ENCODE measurements at places on chromosomes 7 and 10.
A peak's percentile ranks its signal among the peaks of the same experiment; 100 is the strongest.

GRCh38 chr10:103672345-103672744 lies 178.8 kb downstream of the NEURL1 start:
- peaks cover 6% of the 10 kb centered on the region for H3K36me3 ChIP-seq
- no peak for DNase-seq
- no peak overlapping the region for H3K27ac ChIP-seq
- no peak overlapping the region for H3K4me3 ChIP-seq

GRCh38 chr7:121279060-121279620 lies 49.7 kb upstream of the WNT16 start:
- no peaks in the 10 kb centered on the region for H3K36me3 ChIP-seq
- H3K4me3 ChIP-seq = no peak overlapping the region
- no peak overlapping the region for H3K27ac ChIP-seq
- no peaks in the 10 kb centered on the region for H3K27me3 ChIP-seq
- DNase-seq = no peak

- H3K27ac ChIP-seq = no peak overlapping the region
- no peaks in the 10 kb centered on the region for H3K36me3 ChIP-seq
- peak overlapping the region; percentile 32 for H3K4me3 ChIP-seq
- no peak for DNase-seq
These were observed 45.3 kb downstream of the ZNF777 start for GRCh38 chr7:149415391-149416071.

DNA sequence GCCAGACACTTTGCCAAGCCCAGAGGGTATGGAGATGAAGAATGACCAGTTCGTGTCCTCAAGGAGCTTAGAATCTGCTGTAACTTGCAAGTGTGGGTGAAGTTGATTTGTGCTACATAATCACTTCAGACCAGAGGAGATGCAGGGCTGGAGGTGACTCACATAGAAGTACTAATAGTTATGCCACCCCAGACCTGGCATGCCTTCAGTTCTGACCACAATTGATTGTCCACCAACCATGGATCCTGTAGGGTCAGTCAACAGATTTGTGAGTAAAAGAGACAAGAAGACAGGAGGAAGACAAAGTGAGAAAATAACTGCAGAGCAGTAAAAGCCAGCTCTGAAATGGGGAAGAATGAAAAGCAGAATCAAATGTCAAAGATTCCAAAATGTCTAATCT lies 51.2 kb upstream of the BMPER start:
- no peaks in the 10 kb centered on the region for H3K4me1 ChIP-seq
- H3K36me3 ChIP-seq = no peaks in the 10 kb centered on the region
- no peaks in the 10 kb centered on the region for H3K27me3 ChIP-seq
- H3K27ac ChIP-seq = no peak overlapping the region

- H3K27me3 ChIP-seq = no peaks in the 10 kb centered on the region
- H3K4me1 ChIP-seq = no peaks in the 10 kb centered on the region
- DNase-seq = no peak
- no peak overlapping the region for H3K4me3 ChIP-seq
- H3K27ac ChIP-seq = no peak overlapping the region
These were observed 130.7 kb downstream of the CELF2 start for GRCh38 chr10:11148142-11149028.

DNA sequence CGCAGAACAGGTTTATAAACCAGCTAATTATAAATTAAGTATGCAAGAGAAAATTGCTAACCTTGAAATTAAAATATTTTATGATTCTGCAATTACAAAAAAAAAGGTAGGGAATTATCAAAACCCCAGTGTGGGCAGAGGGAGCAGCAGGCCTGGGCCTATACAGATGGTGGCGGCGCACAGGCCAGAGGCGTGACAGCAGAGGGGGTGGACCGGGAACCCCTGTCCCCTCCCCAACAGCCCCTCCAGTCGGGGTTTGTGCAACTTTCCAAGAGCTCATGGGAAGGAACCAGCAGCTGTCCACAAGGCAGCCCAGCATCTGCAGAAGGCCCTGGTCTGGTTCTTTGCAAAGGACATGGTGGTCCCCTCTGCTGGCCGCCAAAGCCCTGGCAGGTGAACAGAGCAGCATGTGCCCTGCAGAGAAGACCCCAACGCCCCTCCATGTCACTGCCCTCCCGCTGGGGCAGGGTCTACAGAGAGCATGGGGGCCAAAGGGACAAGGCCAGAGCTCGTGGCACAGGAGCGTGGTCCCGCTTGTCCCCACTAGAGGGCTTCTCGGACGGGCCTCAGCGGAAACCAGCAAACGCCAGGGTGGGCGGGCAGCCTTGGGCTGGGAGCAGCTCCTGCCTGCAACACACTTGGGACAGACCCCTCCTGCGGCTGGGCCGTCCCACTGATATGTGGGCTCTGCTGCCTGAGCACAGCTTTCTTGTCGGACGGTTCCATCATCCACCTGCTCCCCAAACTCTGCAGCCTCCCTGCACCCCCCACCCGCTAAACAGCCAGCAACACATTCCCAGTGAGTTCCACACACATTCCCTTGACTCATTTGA lies 75.1 kb downstream of the EBF3 start:
- no peaks in the 10 kb centered on the region for H3K36me3 ChIP-seq
- H3K4me3 ChIP-seq = no peak overlapping the region
- no peaks in the 10 kb centered on the region for H3K4me1 ChIP-seq
- DNase-seq = no peak

- H3K4me1 ChIP-seq = no peaks in the 10 kb centered on the region
- DNase-seq = no peak
- no peak overlapping the region for H3K27ac ChIP-seq
- H3K27me3 ChIP-seq = no peaks in the 10 kb centered on the region
- H3K36me3 ChIP-seq = no peaks in the 10 kb centered on the region
These were observed 22.1 kb downstream of the CLDN12 start for GRCh38 chr7:90425376-90425775.

- H3K4me3 ChIP-seq = no peak overlapping the region
- no peaks in the 10 kb centered on the region for H3K27me3 ChIP-seq
- no peak for DNase-seq
These were observed 92.3 kb downstream of the MAGI2 start for GRCh38 chr7:79361214-79361613.

DNA sequence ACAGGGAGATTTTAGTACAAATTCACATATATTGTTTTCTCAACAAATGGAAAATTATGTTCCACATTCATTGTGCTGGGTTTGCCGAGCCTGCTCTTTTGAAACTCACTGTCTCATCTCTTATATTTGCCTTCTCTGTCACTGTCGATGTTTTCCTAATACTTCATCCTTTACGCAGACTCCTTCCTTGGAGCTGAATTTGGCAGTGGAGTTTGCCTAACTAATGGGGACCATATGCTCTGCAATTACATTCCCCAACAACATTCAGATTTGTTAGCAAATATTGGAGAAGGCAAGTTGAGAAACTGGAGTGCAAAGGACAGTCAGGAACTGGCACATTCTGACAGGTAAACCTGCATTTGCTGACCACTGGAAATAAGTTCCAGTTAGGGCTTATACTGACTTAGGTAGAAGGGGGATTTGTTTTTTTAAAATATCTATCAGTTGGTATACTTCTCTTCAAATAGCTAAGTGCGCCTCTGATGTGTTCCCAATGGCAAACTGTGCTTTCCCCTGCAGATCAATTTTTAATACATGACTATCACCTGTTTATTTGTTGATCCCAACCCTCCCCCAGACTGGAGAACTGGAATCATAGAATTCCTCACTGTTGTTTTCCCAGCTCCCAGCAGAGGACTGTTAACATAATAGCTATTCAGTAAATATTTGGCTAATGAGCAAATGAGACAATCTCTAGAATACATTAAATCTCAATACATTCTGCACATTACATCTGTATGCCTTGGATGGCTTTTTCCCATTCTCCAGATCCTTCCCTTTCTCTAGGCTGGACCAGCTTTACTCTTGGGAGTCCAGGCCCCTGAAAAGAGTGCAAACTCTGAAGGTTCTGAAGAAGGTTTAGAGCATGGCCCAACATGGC lies 769.3 kb downstream of the KCNMA1 start:
- H3K27me3 ChIP-seq = peaks cover 2% of the 10 kb centered on the region
- H3K27ac ChIP-seq = no peak overlapping the region
- no peak overlapping the region for H3K4me3 ChIP-seq
- H3K36me3 ChIP-seq = no peaks in the 10 kb centered on the region

DNA sequence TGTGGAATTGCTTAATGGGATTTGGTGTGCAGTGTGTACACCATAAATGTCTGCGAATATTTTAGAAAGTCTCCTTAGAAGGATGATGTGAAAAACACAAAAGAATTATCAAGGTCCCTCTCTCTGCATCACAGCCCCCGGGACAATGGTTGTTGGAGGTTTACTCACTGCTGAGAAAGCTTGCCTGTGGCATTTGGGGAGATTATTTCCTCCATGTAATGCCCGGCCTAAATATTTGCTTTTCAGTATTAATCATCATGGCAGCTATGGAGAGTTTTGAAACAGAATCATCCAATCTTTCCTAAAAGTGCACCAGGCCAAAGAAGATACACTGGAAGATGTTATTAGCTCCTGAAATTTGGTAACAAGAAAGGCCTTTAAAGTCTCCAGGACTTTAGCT lies 113.8 kb upstream of the ADCY1 start:
- no peaks in the 10 kb centered on the region for H3K36me3 ChIP-seq
- no peak overlapping the region for H3K4me3 ChIP-seq
- H3K27ac ChIP-seq = no peak overlapping the region
- DNase-seq = no peak
- H3K4me1 ChIP-seq = no peaks in the 10 kb centered on the region

DNA sequence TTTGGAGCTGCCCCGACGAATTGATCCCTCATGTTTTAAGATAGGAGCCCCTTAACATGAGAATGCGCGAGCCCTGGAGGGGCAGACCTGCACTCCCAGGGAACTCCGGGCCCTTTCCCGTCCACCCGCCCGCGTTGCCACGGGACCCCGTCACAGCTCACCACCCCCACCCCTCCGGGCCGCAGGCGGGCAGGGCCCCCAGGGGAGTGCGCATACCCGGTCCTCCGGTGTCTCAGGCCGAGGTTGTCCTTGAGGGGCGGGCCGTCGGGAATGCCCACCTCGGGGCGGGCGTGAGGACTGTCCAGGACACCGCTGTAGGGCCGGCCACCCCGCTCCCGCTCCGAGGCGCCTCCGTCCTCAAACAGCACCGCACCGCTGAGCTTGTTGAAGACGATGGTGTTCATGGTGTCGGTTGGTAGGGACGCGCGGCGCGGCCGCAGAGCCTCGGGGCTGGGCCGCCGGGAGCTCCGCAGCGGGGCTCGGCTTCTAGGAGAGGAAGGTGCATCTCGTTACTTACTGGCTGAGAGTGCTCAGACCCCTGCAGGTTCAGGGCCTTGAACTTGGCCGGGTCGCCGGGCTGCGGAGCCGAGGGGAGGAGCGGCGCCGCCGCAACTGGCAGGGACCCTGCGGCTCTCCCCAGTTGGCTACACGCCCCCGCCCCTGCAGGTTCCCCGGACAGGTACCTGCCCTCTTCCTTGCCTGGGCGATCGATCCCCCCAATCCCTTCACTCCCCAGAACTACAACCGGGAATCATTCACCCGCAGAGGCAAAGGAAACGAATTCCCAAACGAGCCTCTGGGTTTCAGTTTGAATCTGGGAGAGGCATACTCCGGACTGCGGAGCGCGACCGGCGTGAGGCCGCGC lies 2.4 kb downstream of the MKX start:
- H3K27ac ChIP-seq = no peak overlapping the region
- peak overlapping the region; percentile 47 for H3K4me3 ChIP-seq
- DNase-seq = peak; percentile 49
- H3K4me1 ChIP-seq = peaks cover 13% of the 10 kb centered on the region

DNA sequence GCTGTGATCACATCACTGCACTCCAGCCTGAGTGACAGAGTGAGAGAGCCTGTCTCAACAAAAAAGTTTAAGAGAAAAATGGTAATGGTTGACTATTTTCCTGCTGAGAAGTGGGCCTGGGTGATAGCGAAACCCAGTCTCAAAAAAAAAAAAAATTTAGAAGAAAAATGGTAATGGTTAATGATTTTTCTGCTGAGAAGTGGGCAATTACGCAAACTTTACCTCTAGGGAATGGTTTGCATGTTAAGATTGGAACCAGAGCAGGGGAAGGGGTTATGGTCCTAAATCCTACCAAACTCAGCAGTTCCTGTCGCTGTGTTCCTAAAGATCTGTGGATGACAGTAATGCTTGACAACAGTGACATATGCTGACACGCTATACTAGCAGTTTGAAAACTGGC lies 130.5 kb upstream of the RHEB start:
- no peaks in the 10 kb centered on the region for H3K27me3 ChIP-seq
- H3K27ac ChIP-seq = no peak overlapping the region
- DNase-seq = no peak
- no peaks in the 10 kb centered on the region for H3K4me1 ChIP-seq
- no peak overlapping the region for H3K4me3 ChIP-seq

DNA sequence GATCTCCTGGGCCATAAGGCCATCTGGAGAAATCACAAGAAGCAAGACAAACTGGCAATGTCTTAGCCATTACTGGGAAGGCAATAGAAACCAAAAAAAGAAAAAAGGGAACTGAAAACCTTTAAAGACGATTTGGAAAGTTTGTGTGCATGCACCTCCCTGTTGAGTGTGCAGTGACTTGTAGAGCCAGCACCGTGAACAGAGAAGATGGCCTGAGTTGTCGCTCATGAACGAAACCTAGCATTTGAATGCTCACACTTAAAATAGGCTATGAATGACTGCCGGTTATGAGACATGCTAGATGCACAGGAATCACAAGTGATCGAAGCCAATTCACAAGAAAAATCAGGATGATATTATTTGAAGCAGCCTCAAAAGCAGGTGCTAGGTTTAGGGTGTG lies 151.3 kb upstream of the ADO start:
- no peak overlapping the region for H3K27ac ChIP-seq
- no peaks in the 10 kb centered on the region for H3K4me1 ChIP-seq
- H3K27me3 ChIP-seq = no peaks in the 10 kb centered on the region
- no peak overlapping the region for H3K4me3 ChIP-seq
- no peak for DNase-seq

GRCh38 chr7:142752376-142753225 lies 3.3 kb downstream of the PRSS1 start:
- peaks cover 4% of the 10 kb centered on the region for H3K27me3 ChIP-seq
- no peak for DNase-seq
- no peaks in the 10 kb centered on the region for H3K36me3 ChIP-seq
- no peak overlapping the region for H3K4me3 ChIP-seq
- no peak overlapping the region for H3K27ac ChIP-seq

DNA sequence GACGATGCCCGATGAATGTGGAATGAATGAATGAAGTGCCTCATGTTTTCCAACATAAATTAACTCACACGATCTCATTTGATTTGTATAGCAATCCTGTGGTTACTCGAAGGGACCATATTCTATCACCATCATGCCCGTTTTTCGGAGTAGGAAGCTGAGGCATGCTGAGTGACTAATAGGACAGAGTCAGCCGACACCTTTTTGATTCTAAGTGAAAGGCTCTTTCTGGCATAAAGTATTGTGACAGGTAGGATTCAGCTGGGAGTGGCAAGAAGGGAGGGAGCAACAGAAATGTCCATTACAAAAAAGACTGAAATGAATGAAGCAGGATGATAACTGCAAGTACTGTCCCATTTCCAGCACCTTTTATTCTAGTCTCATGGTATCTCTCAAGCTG lies 55.7 kb downstream of the KLRG2 start:
- peaks cover 21% of the 10 kb centered on the region for H3K36me3 ChIP-seq
- DNase-seq = no peak
- no peak overlapping the region for H3K27ac ChIP-seq
- H3K4me1 ChIP-seq = no peaks in the 10 kb centered on the region
- no peak overlapping the region for H3K4me3 ChIP-seq

Measured in large intestine (tissue), 12 donors.